ENCODE measurements at places on chromosomes 16 and 17. TPM values are rescaled to one million over a fixed set of nuclear protein-coding genes. Genes with fewer than 3 reads are reported as not detected.

GRCh38 chr17:679491-679890 lies 35.1 kb downstream of the VPS53 start:
- no peak for DNase-seq

GRCh38 chr17:50663812-50664374 lies 29.2 kb downstream of the ABCC3 start:
- DNase-seq, result no peak

GRCh38 chr17:42118545-42118944 lies 2.6 kb downstream of the KAT2A start:
- no peak for DNase-seq

- no peak for DNase-seq
These were observed 16.5 kb downstream of the KATNIP start for GRCh38 chr16:27566417-27566816.

DNA sequence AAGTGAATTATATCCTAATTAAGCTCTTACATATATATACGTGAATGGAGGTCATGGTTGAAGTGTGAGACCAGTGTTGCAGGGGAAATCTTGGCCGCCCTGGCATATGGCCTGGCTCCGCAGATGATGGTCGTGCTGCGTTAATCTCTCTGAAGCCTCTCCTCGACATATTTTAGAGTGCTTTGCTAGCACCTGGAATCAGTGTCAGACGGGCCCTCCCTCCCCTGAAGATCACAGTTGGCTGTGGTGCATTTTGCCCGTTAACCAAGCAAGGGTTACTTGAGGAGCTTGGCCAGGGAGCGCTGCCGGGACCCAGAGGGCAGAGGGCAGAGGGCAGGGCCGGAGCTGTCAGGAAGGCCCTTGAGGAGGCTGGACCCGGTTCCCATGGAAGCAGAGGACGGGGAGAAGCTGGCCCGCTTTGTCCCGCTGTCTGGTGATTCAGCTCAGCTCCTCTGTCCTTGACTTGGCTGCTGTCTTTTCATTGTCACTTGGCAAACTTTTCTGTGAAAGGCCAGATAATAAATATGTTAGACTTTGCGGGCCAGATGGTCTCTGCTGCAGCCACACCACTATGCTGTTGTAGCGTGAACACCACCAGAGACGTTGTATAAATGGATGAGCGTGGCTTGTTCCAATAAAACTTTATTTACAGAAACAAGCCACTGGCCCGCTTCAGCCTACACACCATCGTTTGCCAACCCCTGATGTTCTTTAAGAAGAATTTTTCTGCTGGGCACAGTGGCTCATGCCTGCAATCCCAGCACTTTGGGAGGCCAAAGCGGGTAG lies 32.3 kb downstream of the CIBAR2 start:
- DNase-seq, result no peak

DNA sequence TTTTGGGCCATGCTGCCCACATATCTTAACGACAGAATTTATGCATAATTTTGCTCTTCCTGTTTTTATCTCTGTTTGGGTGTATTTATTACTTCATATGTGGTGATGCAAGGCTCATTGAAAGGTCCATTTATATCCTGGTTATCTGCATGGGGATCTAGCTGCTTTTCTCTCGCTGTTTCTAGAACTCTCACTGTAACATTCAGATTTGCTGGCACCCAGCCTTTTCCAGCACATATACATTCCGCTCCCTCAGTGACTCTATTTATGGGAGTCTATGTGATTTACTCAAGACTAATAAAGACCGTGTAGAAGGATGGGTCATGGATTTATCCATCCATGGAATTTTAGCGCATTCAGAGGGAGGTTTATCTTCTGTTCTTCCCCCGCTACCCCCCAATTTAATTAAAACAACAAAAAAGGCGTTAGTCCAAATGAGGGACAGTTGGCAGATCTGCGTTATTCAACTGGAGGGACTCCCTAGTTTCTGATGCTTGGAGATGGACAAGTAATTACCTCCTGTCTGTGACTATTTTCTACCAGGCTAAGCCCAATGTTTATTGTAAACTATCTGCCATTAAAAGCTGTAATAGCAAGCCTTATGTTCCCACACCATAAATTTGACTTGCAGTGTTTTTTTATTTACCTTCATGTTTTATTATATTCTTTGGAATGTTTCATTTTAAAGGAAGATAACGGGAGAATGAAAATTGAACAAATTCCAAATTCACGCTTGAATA lies 19.8 kb upstream of the MARCHF10 start:
- DNase-seq, result peak; percentile 19

DNA sequence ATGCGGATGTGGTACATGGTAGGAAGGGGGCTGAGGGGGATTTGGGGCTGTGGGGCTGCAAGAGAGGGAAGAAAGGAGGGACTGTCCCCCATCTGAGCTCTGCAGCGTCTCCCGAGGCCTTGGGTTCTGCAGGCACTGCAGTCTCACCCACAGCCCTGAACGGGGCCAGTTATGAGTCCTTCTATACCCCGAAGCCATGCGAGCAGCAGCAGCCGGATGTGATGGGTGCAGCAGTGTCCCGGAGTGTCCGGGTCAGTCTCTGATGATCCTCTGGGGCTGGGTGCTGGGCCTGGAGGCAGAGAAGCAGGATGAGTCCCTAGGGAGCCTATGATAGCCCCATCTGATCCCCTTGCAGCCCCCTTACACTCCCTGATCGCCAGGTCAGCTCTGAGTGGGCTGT lies 41.5 kb downstream of the CPNE2 start:
- DNase-seq, result no peak

GRCh38 chr17:73754886-73755400 lies 110.7 kb upstream of the SDK2 start:
- no peak for DNase-seq

DNA sequence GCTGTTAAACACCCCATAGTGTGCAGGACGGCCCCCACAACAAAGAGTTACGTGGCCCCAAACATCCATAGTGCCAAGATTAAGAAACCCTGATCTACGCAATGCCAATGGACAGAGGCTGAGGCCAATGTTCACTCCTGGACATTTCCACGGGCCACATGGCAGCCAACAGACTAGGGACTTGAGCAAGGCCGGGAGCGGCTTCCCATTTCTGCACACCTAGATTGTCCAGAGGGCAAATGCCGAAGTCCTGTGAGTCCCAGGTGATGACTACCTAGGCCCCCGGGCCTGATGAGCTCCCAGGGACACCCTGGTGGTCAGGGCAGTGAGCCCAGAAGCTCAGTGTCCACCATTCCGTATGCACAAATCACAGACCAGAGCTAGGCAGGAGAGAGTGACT lies 95.5 kb downstream of the AMFR start:
- no peak for DNase-seq

- DNase-seq, result no peak
These were observed 1.4 kb downstream of the SLC4A1 start for GRCh38 chr17:44266402-44267164.

DNA sequence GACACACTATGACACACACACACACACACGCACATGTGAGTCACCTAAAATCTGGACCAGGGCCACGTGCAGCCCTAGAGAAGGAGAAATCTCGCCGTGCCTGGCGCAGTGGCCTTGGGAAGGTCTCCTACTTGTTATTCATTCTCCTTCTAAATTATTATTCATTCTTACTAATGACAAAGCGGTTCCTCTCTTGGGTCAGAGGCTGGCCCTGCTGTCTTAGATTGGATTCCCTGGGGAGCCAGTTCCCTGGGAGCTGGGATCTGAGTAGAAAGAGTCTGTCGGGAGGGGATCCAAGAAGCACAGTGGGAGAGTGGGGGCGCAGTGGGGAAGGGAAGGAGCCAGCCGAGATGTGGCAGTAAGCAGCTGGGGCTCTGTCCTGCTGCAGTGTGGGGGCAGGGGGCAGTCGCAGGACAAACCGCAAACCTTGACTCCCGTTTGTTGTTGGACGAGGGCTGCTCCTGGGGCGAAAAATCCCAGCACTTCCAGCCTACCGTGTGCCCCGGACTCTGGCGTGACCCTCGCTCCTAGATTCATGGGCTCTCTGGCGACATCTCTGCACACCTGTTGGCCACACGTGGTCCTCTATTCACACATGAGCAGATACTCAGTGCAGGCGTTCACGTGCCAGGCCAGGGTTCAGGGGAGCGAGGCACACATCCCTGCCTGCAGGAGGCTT lies 18.7 kb upstream of the JPH3 start:
- DNase-seq, result no peak

The ZNF785 gene
- total RNA-seq, result 18.3 TPM

The NOXO1 gene
- total RNA-seq, result 1.2 TPM

The C16orf96 gene
- 0.41 TPM for total RNA-seq

Measured in frontal cortex (tissue), 4 donors.